ENCODE measurements at places on chromosomes 11 and 22.

- DNase-seq, result no peak
Measured at GRCh38 chr11:64243236-64243854, 2.5 kb downstream of the FKBP2 start.

GRCh38 chr11:111542606-111543275, 2.2 kb downstream of the LAYN start:
- DNase-seq, result no peak

GRCh38 chr11:125344846-125345420, 151.1 kb downstream of the FEZ1 start:
- DNase-seq, result no peak

DNA sequence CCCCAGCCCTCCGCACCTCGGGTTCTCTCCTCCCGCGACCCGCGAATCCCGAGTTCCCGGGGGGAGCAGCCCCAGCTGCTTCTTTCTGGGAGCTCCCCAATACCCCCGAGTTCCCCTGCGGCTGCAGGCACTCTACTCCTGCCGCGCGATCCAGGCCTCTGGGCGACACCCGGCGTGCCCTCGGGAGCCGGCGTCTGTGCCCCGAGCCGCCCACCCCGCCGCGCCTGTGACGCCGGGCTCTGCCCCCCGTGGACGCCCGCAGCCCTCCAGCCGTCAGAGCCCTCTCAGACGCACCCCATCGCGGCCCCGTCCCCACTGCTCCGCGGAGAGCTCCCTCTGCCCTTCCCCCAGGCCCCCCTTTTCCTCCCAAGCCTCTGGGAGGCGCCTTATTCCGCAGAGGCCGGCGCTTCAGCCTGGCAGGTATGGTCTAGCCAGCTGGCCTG, 422 bp downstream of the GLB1L2 start:
- DNase-seq, result no peak

- DNase-seq, result no peak
Measured at GRCh38 chr22:17562906-17563870, at the start of gene SLC25A18. Gene SLC25A18, plus strand, starts transcription at chr22:17563498. Its CDS starts 16,447 bp downstream, at chr22:17579945.

DNA sequence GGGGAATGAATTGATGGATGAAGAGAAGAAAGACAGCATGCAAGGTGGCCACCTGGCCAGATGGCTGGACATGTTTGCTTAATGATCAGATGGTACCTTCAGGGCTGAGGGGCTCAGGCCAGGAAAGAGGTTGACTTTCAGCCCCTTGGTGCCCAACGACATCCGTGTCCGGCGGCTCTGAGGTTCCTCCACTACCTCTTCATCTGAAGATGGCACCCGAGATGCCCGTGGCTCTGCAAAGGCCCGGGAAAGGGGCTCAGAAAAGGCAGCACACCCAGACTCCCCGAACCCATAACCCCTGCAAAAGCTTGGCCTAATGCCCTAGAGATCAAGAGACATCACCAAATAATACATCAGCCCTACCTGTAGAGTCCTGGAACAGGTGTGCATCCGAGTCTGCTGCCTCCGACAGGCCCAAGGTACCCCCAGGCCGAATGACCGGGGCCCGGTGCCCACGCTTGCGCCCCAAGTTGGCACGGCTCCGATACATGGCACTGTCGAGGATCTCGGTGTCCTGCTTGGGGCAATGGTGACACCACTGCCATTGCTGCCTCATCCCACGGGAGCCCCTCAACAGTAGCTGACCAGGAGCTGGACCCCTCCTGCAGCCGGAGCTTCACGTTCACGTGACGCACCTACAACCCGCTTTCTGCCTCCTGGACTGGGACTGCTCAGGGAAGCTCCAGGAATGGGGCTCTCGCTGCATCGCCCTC, 22.9 kb downstream of the TNKS1BP1 start:
- no peak for DNase-seq

Data from stimulated activated naive B cell treated with anti-CD40 and anti-IgM and Interleukin-4, amounts not matched to agents 10 μg/mL and 1 μg/mL and 100 μg/mL, for 72 hours (primary cell).